A549 treated with Mapracorat at 1 μM for 4 hours (cell line): ENCODE measurements at places on chromosomes 16 and 17. TPM values are rescaled to one million over a fixed set of nuclear protein-coding genes. Genes with fewer than 3 reads are reported as not detected.

Gene PRRT2
- 0.16 to 0.39 TPM (median 0.24 TPM) in 5 replicates for total RNA-seq

Gene TBX21
- 0.13 to 0.27 TPM (median 0.15 TPM) in 5 replicates for total RNA-seq

Gene ABCA10
- 0.07 to 0.19 TPM (median 0.08 TPM) in 5 replicates for total RNA-seq

Gene ITGAD
- 0.05 to 0.16 TPM (median 0.07 TPM) in 3 of 5 replicates, not detected in the others for total RNA-seq

Gene DRC3
- total RNA-seq, result 1.4 to 3.5 TPM (median 1.9 TPM) in 5 replicates

Gene TNFRSF17
- not detected in 5 replicates for total RNA-seq

Gene WIPI1
- 8.6 to 14.9 TPM (median 11.1 TPM) in 5 replicates for total RNA-seq

Gene IGSF6
- total RNA-seq, result not detected in 5 replicates

Gene MYO1D
- total RNA-seq, result 1.9 to 3.3 TPM (median 2.8 TPM) in 5 replicates

Gene KRTAP4-6
- not detected in 5 replicates for total RNA-seq

Gene ARHGAP27
- total RNA-seq, result 10.5 to 17.7 TPM (median 16.3 TPM) in 5 replicates

Gene WWOX
- total RNA-seq, result 12.2 to 16.7 TPM (median 14.1 TPM) in 5 replicates

Gene TAT
- 0.04 to 0.05 TPM in 2 of 5 replicates, not detected in the others for total RNA-seq

Gene CCL7
- 0.34 to 0.38 TPM in 2 of 5 replicates, not detected in the others for total RNA-seq

Gene ARL5C
- not detected in 5 replicates for total RNA-seq

Gene KRTAP17-1
- total RNA-seq, result not detected in 5 replicates

Gene KIF19
- total RNA-seq, result 0.05 to 0.14 TPM (median 0.09 TPM) in 3 of 5 replicates, not detected in the others

Gene CCR7
- 0.94 to 1.3 TPM (median 1.2 TPM) in 5 replicates for total RNA-seq

Gene AHSP
- not detected in 5 replicates for total RNA-seq

Gene NPB
- 0.39 to 0.65 TPM (median 0.55 TPM) in 5 replicates for total RNA-seq

Gene KCNH4
- 0.28 to 0.48 TPM (median 0.41 TPM) in 5 replicates for total RNA-seq

Gene SLFN14
- not detected in 5 replicates for total RNA-seq

Gene ADAP2
- 2.1 to 3.5 TPM (median 3.2 TPM) in 5 replicates for total RNA-seq

Gene NUPR1
- total RNA-seq, result 11.2 to 18.4 TPM (median 14.4 TPM) in 5 replicates

Gene OMG
- total RNA-seq, result not detected in 5 replicates

Gene TMEM235
- not detected in 5 replicates for total RNA-seq

Gene KRT36
- total RNA-seq, result not detected in 5 replicates

Gene PIRT
- total RNA-seq, result not detected in 5 replicates

Gene PLEKHH3
- total RNA-seq, result 14.3 to 19.9 TPM (median 17.6 TPM) in 5 replicates

Gene FSCN2
- 0.59 to 1.9 TPM (median 1.4 TPM) in 5 replicates for total RNA-seq

Gene DLX3
- 0.07 to 0.21 TPM (median 0.10 TPM) in 4 of 5 replicates, not detected in the other for total RNA-seq

Gene CCL23
- total RNA-seq, result not detected in 5 replicates

Gene CACNA1G
- total RNA-seq, result 2.7 to 4.6 TPM (median 4.1 TPM) in 5 replicates

Gene ZP2
- not detected in 5 replicates for total RNA-seq

Gene C16orf54
- total RNA-seq, result not detected in 5 replicates

Gene ANKRD40CL
- not detected in 5 replicates for total RNA-seq

Gene INCA1
- total RNA-seq, result 1.7 to 1.9 TPM (median 1.8 TPM) in 5 replicates

Gene TMC5
- total RNA-seq, result 4.8 to 7.3 TPM (median 5.3 TPM) in 5 replicates

Gene KRT20
- total RNA-seq, result 0.17 to 0.45 TPM (median 0.26 TPM) in 5 replicates

Gene NUP88
- 76.6 to 112 TPM (median 81.3 TPM) in 5 replicates for total RNA-seq

Gene TSNAXIP1
- 0.39 to 0.64 TPM (median 0.47 TPM) in 5 replicates for total RNA-seq

Gene C16orf96
- 0.03 to 0.06 TPM (median 0.05 TPM) in 3 of 5 replicates, not detected in the others for total RNA-seq

Gene SULT1A1
- total RNA-seq, result 5.3 to 6.6 TPM (median 5.5 TPM) in 5 replicates

Gene PRAC1
- total RNA-seq, result not detected in 5 replicates

Gene PLXDC1
- 0.12 to 0.43 TPM (median 0.19 TPM) in 5 replicates for total RNA-seq

Gene PRR35
- 0.09 to 0.24 TPM (median 0.20 TPM) in 5 replicates for total RNA-seq

Gene OSGIN1
- 17.1 to 33.8 TPM (median 18.6 TPM) in 5 replicates for total RNA-seq

Gene ESRP2
- total RNA-seq, result 0.06 to 0.34 TPM (median 0.09 TPM) in 4 of 5 replicates, not detected in the other

Gene EFCAB3
- not detected in 5 replicates for total RNA-seq

Gene SAMD14
- total RNA-seq, result 0.13 to 0.50 TPM (median 0.37 TPM) in 5 replicates

Gene PYY
- total RNA-seq, result not detected in 5 replicates
